ENCODE measurements at places on chromosomes 5 and 9.

DNA sequence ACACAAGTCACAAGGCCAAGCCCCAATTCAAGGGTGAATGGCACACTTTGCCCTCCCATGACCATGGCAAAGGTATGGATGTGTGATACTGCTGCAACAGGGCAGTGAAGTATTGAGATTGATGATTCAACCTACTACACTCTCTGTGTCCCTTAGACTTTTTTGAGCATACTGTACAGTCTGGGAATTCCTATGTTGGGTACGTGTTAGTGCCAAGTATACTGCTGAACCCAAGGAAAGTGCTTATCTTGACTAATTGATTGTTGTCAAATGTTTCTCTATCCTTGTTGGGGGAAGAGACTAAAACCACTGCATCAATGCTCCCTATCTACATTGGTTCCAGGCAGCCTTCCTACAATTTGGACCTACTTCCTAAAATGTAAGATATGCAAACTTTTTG, 93.7 kb downstream of the NDFIP1 start:
- peak; percentile 16 for DNase-seq

GRCh38 chr5:67515020-67515689, 318.6 kb upstream of the CD180 start:
- no peak for DNase-seq

DNA sequence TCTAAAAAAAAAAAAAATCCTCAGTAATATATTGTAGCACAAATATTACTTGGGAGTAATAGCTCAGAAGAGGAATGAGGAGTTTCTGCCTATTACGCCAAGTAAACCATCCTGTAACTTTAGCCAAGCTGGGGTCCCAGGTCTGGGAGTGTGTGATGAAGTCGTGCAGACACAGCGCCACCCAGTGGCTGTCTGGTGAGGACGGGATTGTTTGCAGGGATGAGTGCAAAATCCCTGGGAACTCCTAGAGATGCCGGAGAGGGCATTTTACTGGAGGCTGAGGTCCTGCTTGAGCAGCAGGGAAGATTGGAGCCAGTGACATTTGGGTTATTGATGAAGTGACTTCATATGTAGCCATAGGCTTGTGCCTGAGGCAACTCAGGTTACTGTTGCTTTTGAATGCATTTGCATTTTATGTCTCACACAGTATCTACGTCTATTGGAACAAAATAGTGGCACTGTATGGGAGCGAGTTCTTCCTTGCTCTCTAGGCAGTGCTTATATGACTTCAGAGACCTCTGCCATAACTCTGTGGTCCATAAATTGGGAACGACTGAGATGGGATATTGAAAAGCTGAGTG, 72.8 kb downstream of the PSAT1 start:
- DNase-seq = peak; percentile 65

GRCh38 chr5:7849681-7850394, 1.1 kb downstream of the CFAP90 start:
- peak; percentile 32 for DNase-seq

DNA sequence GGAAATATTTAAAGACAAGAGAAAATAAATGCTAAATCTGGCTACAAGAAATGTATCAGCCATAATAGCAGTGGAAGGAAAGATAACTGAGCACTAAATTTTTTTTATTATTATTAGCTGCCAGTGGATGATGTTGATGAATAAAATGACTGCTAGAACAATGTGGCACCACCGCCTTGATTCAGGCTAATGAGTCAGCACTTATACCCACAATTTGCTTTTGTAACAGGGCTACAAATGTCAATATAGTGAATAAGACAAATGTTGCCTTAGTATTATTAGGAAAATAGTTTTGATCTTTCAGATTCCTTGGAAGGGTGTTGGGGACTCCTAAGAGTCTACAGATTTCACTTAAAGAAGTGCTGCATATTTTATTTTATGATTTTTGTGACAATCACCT, 555.2 kb upstream of the GRAMD2B start:
- DNase-seq = no peak

DNA sequence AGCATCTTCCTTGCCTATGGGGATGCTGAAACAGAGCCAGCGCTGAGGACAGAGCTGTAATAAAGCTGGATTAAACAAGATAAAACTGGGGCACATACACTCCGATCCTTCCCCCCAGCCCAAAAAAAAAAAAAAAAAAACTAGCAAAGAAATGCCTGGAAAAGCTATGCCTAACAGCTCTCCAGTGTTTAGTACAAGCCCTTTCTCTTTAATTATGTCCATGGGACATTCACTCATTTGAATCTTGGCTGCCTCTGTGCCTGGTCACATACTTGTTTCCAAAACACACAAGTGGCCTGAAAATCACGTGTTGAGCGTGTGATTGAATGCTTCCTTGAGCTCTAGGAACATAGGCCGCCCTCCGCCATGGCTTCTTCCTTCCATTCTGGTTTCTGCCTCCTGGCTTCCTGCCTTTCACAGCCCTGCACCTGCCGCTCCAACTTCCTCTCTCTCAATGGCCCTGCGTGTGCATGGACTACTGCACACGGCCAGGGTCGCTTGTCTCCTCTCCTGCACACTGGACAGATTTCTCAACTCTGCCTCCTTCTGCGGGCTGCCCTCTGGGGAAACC, 111.0 kb upstream of the RETREG1 start:
- no peak for DNase-seq

DNA sequence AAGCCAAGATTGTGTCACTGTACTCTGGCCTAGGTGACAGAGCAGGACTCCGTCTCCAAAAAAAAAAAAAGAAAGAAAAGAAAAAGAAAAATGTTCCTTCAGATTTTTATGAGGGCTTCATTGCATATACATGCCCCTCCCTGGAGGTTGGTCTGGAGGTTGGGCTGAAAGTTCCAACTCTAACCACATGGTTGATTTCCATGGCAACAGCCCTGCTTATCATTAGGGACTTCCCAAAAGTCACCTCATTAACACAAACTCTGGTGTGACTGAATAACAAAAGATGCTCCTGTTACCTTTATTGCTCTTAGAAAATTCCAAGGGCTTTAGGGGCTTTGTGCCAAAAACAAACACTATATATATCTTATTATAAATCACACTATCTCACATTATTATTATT, 113.8 kb downstream of the TMC1 start:
- DNase-seq = no peak

- DNase-seq = no peak
Observed at GRCh38 chr9:1018121-1018520, 32.0 kb upstream of the DMRT2 start.

DNA sequence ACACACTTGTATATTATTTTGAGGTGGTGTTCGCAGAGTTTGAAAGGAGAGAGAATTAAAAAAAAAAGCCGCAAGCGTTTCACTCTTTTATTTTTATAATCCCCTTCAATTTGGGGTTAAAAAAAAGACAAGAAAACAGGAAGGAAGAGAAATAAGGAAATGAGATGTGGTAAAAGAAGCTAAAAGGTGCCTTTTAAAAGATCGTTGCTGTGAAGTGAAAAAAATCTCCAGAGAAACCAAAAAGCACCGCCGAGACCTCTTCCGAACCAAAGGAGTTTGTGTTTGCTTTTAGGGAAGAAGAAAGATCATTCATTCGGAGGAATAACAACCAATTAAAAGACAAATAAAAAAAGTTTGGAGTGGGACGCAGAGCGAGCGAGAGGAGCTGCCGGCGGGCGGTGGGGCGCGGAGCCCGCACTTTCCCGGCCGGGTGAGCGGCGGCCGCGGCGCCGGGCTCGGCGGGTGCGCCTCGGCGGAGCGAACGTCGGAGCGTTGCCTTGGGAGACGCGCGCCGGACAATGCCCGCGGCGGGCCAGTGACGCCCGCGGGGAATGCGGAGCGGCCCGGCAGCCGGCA, 355 bp downstream of the TLE4 start:
- DNase-seq = no peak

GRCh38 chr5:126384985-126385384, 38.2 kb upstream of the GRAMD2B start:
- peak; percentile 35 for DNase-seq

GRCh38 chr9:13140843-13141592, 138.5 kb downstream of the MPDZ start:
- DNase-seq = no peak

GRCh38 chr5:81895307-81895706, 76.5 kb upstream of the ATG10 start:
- DNase-seq = no peak

DNA sequence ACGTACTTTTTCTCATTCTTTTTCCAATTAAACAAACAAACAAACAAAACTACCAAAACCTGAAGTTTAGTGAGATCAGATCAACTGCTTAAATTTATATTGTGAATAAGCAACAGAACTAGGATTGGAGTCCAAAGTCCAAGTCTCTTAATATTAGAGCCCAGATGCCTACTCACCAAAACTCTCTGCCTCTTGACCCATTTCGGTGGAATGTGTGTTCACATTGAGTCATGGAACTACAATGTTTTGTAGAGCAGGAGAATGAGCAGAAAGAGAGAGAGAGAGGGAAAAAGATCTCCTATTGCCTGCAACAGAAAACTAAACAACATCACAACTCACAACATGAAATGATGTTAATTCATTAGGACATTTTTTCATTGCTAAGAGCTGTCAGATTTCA, 751.1 kb downstream of the TLR4 start:
- no peak for DNase-seq

GRCh38 chr5:134184155-134185135, 7.7 kb upstream of the SKP1 start:
- DNase-seq = peak; percentile 83

DNA sequence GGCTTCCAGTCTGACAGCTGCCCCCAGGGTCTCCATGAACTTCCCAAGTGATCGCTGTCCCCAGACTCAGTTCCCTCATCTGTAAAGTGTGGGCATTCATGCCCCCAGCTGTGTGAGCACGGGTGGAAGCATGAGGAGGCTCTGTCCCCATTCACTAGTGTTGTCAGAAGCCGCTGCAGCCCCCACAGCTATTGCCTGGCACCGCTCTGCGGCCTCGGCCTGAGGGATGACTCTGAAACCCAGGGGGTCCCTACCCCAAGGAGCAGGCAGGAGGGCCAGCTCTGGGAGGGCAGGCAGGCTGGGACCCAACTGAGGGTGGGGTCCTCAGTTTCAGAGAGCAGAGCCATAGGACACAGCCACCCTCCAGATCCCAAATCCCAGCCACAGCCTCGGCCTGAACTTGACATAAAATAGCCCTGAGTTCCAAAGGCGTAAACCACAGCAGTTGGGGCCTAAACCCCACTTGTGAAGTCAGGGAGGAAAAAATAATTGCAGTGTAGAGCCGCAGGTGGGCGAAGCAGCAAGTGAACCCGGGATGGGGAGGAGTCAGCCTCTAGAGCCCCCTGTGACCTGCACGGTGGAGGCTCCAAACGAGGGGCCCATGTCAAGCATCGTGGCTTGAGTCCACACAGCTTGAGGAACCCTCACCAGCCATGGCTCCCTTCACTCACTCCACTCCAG, 66.0 kb upstream of the ADAMTS2 start:
- no peak for DNase-seq

DNA sequence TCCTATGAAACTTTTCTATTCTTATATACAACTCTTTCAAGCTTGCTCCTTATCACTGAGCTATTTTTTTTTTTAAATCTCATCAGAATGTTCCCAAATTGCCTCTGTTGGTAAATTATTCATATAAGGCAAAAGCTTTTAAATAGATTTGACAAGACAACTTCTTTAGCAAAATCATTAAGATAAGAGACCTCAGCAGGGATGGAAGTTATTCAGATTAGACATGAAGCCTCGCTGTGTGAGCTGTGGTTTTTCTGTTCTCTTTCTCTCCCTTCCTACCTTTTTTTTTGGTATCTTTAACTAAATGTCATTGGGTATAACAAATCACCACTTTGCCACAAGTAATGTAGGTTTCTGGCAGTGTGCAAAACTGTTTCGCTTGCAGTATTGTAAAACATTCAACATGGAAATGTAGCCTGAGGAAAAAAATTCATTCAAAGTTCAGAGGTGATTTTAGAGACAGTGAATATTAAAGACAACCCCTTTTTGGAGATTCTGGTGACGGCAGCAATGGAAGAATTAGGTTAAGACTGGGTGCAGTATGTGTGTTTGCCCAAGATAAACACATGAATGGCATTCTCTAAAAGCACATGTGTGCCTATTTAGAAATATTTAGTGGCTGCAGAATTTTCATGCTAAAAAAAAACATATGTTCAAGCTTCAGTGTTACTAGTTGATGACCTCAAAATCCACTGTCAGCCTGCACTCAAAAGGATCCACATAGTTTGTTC, 467.1 kb downstream of the ZNF608 start:
- no peak for DNase-seq

DNA sequence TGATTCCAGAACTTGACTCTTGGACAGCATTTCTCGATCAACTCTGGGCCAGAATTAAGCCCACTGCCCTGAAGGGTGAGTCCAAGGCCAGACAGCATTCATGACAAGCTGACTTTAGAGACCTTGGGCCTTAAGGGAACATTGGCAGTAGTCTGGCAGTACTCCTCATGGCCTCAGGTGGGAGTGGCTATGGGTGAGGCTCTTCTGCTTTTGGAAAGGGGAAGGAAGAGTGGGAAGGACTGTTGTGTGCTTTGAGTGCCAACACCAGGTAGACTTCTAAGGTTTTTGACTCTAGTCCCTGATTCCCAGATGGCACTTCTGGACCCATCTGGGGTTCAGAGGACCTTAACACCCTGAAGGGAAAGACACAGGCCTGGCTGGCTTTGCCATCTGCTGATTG, 530.4 kb downstream of the ACTL7B start:
- DNase-seq = no peak
